ENCODE measurements at places on chromosomes 16 and 17. TPM values are rescaled to one million over a fixed set of nuclear protein-coding genes. Genes with fewer than 3 reads are reported as not detected.

The KRTAP9-8 gene
- total RNA-seq: not detected

The KRT40 gene
- not detected for total RNA-seq

GRCh38 chr17:78316867-78317789, 42.7 kb downstream of the SOCS3 start:
- DNase-seq: no peak

- peak; percentile 71 for DNase-seq
Measured at GRCh38 chr17:78421534-78422266, 43.3 kb downstream of the PGS1 start.

The CTNS gene
- total RNA-seq: 4.9 TPM
